Naive B cell (primary cell): ENCODE measurements at places on chromosomes 6 and 20. TPM values are rescaled to one million over a fixed set of nuclear protein-coding genes. Genes with fewer than 3 reads are reported as not detected.

Gene FGD2
- 63.1 TPM for polyA plus RNA-seq

- H3K27me3 ChIP-seq: no peaks in the 10 kb centered on the region
- H3K4me1 ChIP-seq: peaks cover 25% of the 10 kb centered on the region
- DNase-seq: no peak
- no peaks in the 10 kb centered on the region for H3K36me3 ChIP-seq
- no peak overlapping the region for H3K4me3 ChIP-seq
Measured at GRCh38 chr6:7239590-7239948, 73.4 kb downstream of the SSR1 start.

Gene SLC32A1
- polyA plus RNA-seq: not detected

DNA sequence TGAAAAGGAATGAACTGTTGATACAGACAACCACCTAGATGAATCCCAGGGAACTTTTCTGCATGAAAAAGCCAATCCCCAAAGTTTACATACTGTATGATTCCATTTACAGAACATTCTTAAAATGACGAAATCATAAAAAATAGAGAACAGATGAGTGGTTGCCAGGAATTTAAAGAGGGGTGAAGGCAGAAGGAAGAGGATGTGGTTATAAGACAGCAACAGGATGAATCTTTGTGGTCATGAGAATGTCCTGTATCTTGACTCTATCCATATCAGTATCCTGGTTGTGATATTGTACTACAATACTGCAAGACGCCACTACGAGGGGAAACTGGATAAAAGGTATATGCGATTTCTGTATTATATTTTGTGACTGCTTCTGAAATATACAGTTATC, 70.1 kb upstream of the EMILIN3 start:
- H3K27ac ChIP-seq: no peak overlapping the region
- no peak overlapping the region for H3K4me3 ChIP-seq

- H3K36me3 ChIP-seq: no peaks in the 10 kb centered on the region
- no peak overlapping the region for H3K4me3 ChIP-seq
- H3K27me3 ChIP-seq: no peaks in the 10 kb centered on the region
- DNase-seq: no peak
Measured at GRCh38 chr20:55155360-55155759, 680.0 kb downstream of the DOK5 start.

GRCh38 chr6:87684895-87685654, 17.0 kb downstream of the AKIRIN2 start:
- peaks cover 90% of the 10 kb centered on the region for H3K4me1 ChIP-seq
- DNase-seq: no peak
- no peaks in the 10 kb centered on the region for H3K27me3 ChIP-seq

Gene CASS4
- not detected for polyA plus RNA-seq

DNA sequence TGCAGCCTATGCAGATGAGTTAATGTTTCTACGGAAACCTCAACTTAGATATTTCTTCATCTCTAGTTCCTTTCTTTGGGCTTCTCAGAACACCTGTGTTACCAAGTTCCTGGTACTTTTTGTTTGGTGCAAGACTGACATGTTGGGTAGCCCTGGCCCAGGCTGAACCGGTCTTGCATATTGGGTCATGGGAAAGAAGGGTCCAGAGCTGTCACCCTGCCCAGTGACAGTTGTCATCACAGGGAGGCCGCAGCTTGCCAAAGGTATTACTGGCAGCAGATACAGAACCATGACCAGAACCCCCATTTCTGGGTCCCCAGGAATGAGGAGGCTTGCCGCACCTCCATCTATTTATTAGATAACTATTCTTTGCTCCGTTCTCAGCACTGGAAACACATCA, 40.2 kb downstream of the PDYN start:
- no peaks in the 10 kb centered on the region for H3K27me3 ChIP-seq
- DNase-seq: peak; percentile 50
- peak overlapping the region; percentile 97 for H3K4me3 ChIP-seq

Gene MOG
- not detected for polyA plus RNA-seq

DNA sequence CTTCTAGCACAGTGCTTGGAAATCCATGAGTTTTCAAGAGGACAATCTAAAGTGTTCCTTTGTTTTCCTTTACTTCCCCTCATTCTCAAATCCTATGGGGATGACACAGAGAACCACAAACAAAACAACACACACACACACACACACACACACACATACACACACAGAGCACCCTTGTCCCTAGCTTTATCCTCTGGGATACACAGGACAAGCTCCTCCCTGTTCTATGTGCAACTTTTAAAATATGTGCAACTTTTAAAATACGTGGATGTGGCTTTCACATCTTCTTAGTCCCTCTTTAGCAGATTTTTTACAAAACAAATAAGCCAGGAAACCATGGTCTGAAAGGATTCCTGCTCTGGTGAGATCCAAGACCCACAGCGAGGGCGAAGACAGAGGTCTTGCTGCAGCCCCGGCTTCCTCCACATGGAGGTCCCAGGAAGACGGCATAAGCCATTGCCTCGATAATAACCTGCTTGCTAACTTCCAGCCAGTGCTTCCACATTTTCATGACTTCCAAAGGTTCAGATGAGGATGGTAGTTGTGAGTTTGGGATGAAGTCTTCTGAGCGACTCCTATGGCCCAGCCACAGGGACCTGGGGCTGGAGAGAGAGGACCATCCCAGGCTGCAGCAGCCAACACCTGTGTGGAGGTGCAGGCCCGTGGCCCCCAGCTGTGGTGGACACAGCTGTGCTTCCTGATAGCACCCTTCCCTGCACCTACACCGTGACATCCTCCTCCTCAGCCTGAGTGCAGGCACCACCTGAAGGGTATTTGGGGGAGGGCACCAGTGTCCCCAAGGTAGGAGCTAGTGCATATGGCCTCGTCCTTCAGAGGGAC, 62.8 kb upstream of the CD93 start:
- H3K4me3 ChIP-seq: no peak overlapping the region
- H3K36me3 ChIP-seq: no peaks in the 10 kb centered on the region
- no peaks in the 10 kb centered on the region for H3K4me1 ChIP-seq
- no peak for DNase-seq
- peaks cover 14% of the 10 kb centered on the region for H3K27me3 ChIP-seq

DNA sequence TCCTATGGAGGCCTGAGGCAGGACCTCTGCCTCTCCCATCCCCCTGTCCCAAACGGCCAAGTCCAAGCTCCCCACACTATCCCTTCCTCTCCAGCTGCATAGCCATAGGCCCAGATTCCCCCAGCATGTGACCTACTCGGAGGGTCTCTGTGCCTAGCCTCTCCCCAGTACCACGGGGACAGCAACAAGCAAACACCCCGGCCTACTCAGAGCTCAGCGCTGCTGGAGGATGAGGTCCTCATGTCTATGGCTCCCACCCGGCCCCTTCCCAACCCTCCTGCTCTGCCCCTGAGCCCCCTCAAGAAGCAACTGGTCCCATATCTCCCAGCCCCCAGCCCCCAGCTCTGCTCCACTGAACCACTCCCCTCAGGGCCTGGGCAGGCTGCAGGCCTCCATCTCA, 24.2 kb downstream of the RNASET2 start:
- no peak for DNase-seq
- H3K27ac ChIP-seq: peak overlapping the region; percentile 39
- no peak overlapping the region for H3K4me3 ChIP-seq
- peaks cover 19% of the 10 kb centered on the region for H3K36me3 ChIP-seq
